ENCODE measurements at places on chromosomes 1 and 21.

- DNase-seq, result no peak
Observed at GRCh38 chr1:165452336-165453130, 7.6 kb upstream of the RXRG start.

DNA sequence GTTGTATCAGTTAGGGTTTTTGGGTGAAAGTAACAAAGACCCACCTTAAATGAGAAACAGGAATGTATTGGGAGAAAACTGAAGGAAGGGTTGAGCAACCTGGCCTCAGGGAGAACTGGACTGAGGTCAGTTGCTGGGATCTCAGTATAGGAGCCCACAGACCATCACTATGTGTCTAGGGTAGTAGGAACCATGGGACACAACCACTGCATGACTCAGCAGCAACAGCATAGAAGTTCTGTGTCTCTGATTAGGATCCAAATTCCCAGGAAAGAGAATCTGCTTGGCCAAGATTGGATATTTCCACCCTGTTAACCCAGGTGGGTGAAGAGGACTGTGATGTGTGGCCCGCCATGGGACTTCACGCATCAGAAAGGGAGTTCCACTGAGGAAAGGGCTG lies 102.2 kb upstream of the RAB3GAP2 start:
- DNase-seq, result no peak

- DNase-seq, result no peak
Observed at GRCh38 chr21:34994766-34995631, 54.1 kb downstream of the RUNX1 start.

DNA sequence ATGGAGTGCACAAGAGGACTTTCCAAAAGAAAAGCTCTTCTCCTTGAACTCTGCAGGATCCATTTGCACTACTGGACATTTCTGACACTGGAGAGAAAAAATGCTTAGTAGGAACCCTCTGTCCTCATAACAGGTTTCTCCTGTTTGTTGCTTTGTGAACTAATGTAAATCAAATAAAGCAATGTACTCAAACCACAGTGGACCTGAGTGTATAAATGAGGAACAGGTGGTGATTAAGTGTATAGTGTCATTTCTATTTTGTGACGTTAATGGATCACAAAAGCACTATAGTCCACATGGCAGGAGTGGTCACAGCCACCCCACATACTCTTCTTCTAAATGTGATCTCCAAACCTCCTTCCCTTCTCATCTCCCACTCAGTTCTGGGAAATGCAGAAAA lies 268.4 kb upstream of the DUSP10 start:
- DNase-seq, result no peak

DNA sequence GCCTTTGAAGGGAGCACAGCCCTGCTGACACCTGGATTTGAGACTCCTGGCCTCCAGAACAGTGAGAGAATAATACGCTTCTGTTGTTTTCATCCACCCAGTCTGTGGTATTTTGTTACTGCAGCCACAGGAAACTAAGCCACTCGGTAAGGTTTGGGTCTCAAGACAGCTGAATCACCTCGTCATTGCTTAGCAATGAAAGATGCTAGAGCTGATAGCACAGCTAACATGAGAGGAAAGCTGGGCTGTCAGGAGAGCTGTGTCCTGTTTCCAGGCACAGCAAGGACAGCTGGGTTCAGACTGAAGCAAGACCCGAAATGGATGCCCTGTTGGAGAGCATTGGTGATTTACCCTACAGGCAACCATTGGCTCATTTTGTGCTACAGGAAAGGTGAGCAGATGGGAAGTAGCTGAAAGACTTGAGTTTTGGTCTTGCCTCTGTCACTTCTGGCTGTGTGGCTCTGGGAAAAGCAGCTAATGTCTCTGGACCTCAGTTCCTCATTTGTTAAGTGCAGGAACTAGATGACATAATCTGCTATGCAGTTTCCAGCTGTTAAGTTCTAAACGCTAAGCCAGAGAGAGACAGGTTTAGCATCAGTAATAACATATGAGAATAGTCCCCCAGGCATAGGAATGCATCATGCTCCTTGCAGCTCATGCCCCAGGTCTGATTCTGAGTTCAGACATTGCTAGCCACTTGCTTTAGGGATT lies 58.0 kb downstream of the CLIC6 start:
- no peak for DNase-seq

- no peak for DNase-seq
Observed at GRCh38 chr1:29264773-29265389, 28.6 kb downstream of the PTPRU start.

DNA sequence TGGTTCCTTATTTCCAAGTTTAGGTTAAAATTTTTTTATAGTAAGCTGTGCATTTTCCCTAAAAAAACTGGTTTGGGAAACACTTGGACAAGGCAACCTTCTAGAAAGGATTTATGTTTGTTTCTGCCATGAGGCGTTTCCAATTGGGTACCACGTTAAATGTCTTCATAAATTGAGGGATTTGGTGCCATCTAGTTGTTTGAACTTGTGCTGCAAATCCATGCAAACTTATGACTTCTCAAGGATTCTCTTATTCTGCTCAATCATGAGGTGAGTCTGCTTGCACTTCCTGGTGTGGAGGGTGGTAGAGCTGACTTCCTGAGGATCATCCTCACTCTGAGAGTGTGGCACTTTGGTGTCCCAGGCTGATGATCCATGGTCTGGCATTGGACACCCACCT lies 123.3 kb downstream of the PCNX2 start:
- DNase-seq, result peak; percentile 37

GRCh38 chr1:238898856-238899255 lies 487.5 kb upstream of the CHRM3 start:
- DNase-seq, result no peak
